ENCODE measurements at places on chromosomes 7 and 10. TPM values are rescaled to one million over a fixed set of nuclear protein-coding genes. Genes with fewer than 3 reads are reported as not detected.

Gene NPFFR1
- total RNA-seq: not detected

Gene PCDH15
- not detected for total RNA-seq

Gene ZSWIM8
- total RNA-seq: 32.3 TPM

Gene OIT3
- total RNA-seq: not detected

Gene TLX1
- total RNA-seq: not detected

Gene GTF2I
- total RNA-seq: 188 TPM

Gene NOBOX
- not detected for total RNA-seq

Gene GPR141
- total RNA-seq: 0.69 TPM

Gene SERPINE1
- total RNA-seq: 463 TPM

Gene HELLS
- 109 TPM for total RNA-seq

GRCh38 chr7:36023033-36023560 is 130.0 kb upstream of the EEPD1 start:
- no peak for DNase-seq

GRCh38 chr7:127396184-127396583 is 3.7 kb upstream of the ZNF800 start:
- no peak for DNase-seq

GRCh38 chr7:106048706-106049020 is 63.4 kb downstream of the SYPL1 start:
- no peak for DNase-seq

DNA sequence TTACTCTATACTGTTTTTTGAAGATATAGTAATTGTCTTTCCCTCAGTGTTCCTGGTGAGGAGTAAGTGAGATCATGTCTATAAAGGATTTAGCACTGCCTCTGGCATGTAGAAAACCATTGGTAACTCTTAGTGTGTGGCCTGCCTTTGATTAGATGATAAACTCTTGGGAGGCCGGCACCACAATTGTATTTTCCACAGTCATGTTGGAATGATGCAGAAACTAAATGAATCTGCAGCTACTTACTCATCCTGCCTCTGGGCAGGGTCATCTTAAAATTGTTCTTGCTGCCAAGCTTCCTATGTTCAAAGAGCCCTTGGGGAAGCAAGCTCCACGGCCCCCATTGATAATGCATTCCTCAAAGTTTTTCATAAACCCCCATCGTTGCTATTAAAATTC is 204.6 kb downstream of the ANKRD7 start:
- DNase-seq: peak; percentile 4

- DNase-seq: no peak
Observed at GRCh38 chr10:101219139-101219945, 9.9 kb downstream of the LBX1 start.

DNA sequence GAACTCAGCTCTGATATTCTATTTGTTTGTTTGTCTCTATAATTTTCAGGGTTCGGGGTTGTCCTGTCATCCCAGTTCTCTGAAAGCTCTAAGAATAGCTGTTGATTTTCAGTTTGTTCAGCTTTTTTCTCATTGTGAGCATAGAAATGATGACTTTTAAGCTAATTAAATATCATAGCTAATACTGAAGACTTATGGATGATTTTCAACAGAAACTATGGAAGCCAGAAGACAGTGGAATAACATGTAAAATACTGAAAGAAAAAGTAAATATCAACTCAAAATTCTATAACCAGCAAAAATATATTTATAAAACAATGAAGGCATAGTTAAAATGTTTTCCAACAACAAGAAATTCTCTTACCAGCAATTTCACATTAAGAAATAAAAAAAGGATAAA is 96.4 kb upstream of the ETV1 start:
- DNase-seq: no peak

DNA sequence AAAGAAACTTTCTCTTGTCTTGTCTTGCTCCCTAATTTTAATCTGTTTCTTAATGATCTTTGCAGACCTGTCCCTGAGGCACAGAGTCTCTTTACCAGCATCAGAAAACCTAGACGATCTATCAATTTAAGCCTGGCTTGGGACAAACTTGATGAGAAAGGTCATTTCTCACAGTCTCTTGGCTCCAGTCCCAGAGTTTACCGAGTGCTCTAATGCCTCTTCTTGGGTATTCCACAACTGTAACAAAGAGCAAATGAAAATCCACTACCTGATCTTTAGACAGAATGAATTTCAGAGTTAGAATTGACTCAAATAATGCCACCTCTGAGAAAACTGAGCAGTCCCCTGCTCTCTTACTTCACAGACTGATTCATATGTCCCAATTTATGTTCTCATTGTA is 106.4 kb upstream of the DNAJB12 start:
- no peak for DNase-seq

DNA sequence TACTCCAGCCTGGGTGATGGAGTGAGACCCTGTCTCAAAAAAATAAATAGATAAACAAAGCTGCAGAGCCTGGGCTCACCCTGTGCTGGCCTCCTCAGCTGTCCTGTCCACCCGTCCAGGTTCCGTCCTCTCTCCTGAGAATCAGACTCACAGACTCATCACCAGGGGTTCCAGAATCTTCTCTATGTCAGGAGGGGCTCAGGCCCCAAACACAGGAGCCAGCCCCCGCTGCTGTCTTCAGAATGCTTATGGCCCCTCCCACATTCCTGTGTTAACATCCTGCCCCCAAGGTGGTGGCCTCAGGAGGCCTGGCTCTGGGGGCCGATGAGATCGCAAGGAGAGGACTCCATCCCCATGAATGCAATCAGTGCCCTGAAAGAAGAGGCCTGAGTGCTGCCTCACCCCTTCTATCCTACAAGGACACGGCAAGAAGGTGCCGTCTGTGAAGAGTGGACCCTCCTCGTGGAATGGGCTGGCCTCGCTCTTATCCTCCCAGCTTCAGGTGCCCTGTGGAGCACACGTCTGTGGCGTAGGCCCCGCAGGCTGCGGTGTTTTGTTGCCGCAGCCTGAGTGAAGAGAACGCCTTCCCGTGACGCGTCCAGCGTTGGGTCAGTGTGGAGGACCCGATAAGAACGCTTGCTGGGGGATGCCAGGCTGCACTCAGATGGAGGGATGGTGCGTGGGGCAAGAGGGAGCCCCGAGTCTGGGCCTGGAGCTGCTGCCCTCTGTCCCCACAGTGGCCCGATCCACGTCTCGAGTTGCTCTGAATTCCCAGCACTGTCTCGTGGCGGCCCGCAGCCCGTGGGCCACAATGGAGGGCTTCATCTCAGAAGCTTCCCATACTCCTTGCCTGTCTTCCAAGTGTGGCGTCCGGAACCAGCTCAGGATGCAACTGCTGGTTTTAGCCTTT is 77.1 kb downstream of the INPP5A start:
- no peak for DNase-seq

- peak; percentile 46 for DNase-seq
Observed at GRCh38 chr10:9342885-9343570, 1288.5 kb downstream of the GATA3 start.

DNA sequence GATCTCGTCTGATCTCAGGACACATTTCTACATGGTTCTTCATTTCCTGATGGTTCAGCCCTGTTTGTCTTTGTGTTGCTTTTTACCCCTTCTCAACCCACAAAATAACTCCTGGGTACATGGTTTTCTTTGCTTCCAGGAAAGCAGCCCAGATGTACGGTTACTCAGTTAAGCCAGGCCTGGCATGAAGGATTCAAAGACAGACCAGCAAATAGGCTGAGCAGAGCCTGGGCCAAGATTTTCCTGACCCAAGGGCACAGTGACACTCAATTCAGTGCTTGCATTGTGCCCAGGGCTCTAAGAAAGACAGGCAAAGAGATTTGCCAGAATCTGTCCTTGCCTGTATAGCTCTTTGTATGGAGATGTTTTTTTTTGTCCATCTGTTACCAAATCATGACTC is 340.8 kb upstream of the KIAA1217 start:
- no peak for DNase-seq

- no peak for DNase-seq
Observed at GRCh38 chr10:100724531-100725027, 20.8 kb upstream of the PAX2 start.

GRCh38 chr7:112262855-112263487 is 56.5 kb downstream of the ZNF277 start:
- no peak for DNase-seq

DNA sequence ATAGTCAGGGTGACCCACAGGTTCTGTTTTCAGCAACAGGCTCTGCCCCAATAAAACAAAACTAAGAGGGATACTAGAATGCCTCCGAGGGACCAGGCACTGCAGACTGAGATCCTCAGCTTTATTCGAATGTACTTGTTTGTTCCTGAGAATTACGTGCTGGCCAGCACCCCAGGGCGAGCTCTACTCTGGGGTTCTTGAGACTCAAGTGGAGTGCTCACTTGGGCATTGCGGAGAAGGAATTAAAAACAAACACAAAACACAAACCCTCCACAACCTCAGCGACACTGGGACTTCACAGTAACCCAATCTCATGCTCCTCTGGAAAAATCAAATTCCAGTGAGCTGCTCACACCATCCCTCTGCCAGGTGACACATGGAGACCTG is 250.7 kb downstream of the TNS3 start:
- DNase-seq: no peak

- no peak for DNase-seq
Observed at GRCh38 chr7:90945104-90945787, 319.0 kb upstream of the FZD1 start.

- DNase-seq: no peak
Observed at GRCh38 chr7:52501696-52502095, 533.7 kb upstream of the POM121L12 start.

DNA sequence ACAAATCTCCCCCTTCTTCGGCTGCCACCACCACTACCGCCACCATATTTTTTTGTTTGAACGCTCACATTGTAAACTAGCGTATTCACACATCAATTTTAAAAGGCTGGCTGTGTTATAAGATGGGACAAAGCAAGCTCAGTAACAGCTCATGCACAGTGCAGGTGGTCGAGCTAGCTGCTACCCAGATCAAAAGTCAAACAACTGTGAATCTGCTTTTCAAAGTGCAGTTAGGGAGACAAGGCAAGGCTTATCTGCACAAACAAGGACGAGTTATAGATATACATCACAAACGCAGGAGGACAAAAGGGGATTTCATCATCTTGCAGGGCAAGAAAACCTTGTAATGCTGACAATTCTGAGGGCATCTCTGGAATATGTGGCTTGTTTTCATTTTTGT is 231.6 kb downstream of the VTI1A start:
- DNase-seq: no peak

GRCh38 chr7:137753067-137753466 is 93.7 kb downstream of the DGKI start:
- no peak for DNase-seq

- no peak for DNase-seq
Observed at GRCh38 chr7:98956469-98956868, 78.1 kb downstream of the TRRAP start.

DNA sequence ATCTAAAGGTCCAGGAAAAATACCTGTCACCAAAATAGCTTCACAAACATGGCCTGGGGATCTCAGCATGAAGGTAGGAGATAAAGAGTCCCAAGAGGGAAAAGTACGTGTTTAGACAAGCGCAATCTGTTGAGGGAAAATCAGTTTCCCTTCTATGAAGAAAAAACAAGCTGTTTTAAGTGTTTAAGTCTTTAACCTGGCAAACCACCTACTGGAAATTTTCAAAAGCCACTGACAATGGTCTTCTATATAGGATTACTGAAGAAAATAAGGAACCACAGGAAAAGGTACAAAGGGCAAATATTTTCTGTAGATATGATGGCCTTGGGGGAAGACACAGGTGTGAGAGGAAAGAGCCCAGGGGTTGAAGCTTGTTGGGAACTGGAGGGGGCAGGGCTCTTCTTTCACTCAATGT is 21.2 kb downstream of the ALDH18A1 start:
- DNase-seq: no peak

DNA sequence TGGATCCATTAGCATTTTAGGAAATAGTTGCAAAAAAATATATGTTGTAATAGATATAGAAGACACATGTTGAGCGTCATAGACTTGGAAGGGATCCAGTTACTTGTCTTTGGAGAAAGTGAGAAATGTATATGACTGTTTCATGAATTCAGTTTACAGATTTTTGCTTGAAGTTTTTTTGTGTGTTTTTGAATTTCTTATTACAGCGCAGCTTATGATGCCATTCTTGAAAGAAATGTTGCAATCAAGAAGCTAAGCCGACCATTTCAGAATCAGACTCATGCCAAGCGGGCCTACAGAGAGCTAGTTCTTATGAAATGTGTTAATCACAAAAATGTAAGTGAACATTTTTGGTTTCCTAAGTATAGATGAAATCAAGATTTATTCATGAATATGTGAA is 98.2 kb downstream of the MAPK8 start:
- no peak for DNase-seq

GRCh38 chr7:17185690-17186070 is 112.8 kb upstream of the AHR start:
- DNase-seq: peak; percentile 78

DNA sequence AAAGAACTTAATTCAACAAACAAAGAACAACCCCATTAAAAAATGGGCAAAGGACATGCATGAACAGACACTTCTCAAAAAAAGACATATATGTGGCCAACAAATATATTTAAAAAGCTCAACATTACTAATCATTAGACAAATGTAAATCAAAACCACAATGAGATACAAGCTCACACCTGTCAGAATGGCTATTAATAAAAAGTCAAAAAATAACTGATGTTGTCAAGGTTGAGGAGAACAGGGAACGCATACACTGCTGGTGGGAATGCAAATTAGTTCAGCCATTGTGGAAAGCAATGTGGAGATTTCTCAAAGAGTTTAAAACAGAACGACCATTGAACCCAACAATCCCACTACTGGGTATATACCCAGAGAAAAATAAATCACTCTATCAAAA is 19.1 kb downstream of the ZFAND4 start:
- no peak for DNase-seq

DNA sequence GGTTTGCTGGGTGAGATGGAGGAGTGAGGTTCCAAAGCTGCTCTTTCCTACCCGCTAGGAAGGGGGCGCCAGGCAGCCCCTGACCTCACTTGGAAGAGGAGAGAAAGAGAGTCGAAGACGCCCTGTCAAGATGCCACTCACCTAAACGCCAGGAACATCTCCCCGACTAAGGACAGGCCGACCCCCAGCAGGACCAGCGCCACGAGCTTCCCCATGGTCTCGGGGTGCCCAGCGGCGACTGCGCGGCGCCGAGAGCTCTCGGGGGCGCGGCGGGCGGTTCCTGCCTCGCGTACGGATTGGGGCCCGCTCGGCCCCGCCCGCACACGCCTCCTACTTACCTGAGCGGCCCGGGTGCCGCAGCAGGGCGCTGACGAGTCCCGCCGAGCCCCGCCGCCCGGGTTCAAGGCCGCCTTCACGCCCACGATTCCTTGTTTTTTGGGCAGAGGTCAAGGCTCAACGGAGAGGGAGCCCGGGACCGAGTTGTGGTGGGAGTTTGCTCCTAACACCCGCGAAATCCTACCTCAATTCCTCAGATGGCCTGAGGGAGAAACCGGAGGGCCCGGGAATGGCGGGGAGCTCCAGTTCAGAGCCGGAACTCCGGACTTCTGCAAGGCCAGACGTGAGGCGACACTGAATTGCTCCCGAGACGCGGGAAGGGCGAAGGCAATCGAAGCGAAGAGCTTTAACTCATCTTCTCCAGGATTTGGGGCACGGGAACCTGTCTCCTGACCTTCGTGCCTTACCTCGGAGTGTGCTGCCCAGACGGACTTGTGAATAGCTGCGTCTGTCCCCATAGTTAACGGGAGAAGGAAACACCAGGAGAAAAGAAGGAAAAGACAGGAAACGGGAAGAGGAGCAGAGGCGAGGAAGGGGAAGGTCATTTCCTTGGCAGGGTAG is at the start of gene PON3:
TSS of gene PON3 (minus strand) at position 240 of the 897 bp plus-strand sequence. CDS start at position 215, 25 bp downstream.
- no peak for DNase-seq

Measured in A172 (cell line).